ENCODE measurements at places on chromosomes 6 and 20.
A peak's percentile ranks its signal among the peaks of the same experiment; 100 is the strongest.

DNA sequence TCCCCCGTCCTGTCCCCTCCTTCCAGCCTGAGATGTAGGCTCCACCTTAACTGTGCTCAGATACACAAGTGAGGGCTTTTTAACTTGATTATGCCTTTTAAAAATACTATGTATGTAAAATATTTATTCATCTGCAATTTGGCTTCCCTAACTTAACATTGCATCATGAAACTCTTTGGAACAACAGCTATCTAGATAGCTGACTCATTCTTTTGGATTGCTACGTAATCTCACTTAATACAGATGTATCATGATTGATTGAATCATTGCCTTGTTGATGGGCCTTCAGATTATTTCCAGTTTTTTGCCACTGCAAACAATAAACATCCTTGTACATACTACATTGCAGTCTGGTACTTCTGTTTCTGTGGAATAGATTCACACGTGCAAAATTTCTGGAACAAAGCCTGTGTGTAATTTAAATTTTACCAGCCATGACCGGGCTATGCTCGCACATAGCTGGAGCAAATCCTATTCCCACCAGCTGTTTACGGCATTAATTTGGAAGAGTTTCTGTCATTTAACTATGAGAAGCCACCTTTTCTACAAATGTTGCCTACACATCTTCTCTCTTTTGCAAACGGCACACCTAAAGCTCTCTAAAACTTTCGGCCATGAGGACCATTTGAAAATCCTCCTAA, 6.5 kb downstream of the PRND start:
- peak; percentile 29 for DNase-seq

DNA sequence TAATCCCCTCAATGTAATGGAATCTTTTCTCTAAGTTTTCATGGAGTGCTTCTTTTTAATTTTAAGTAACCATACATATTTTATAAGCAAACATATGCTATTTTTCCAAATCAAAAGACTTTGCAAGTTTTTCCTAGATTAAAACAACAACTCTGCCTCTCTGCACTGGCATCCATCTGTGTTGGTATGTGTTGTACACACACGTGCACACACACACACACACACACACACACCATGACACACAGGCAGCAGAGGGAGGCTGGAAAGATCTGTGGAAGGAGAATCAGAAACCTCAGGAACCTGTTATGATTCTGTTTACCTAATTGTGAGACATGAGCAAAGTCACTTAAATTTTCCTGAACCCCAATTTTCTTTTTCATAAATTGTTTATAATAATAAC, 295.0 kb upstream of the PRDM1 start:
- DNase-seq: no peak

GRCh38 chr6:72890671-72891070, 268.8 kb downstream of the KCNQ5 start:
- DNase-seq: no peak

GRCh38 chr6:111080698-111081097, 6.6 kb upstream of the SLC16A10 start:
- no peak for DNase-seq

- no peak for DNase-seq
These were observed 765.9 kb downstream of the BCKDHB start for GRCh38 chr6:80872199-80872950.

GRCh38 chr6:53845280-53846195, 50.7 kb downstream of the LRRC1 start:
- no peak for DNase-seq

DNA sequence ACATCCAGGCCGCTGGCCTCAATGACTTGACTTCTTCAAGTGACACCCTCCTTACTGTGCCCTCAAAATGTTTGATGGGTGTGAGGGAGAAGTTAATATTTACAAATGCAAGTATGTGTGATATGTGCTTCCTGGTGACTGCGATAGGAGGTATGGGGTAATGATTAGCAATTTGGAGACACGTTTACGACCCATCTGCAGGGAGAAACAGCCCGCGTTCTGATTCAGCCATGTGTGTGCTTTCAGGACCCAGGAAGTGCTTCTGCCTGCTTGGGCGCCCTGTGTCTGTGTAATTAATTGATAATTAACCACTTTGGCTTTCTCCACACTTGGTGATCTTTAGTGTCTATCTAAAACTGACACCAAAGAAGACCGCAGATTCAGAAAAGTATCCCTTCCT, 25.0 kb downstream of the SIRPA start:
- DNase-seq: no peak

- no peak for DNase-seq
These were observed 563.8 kb upstream of the MARCKS start for GRCh38 chr6:113293423-113293740.

DNA sequence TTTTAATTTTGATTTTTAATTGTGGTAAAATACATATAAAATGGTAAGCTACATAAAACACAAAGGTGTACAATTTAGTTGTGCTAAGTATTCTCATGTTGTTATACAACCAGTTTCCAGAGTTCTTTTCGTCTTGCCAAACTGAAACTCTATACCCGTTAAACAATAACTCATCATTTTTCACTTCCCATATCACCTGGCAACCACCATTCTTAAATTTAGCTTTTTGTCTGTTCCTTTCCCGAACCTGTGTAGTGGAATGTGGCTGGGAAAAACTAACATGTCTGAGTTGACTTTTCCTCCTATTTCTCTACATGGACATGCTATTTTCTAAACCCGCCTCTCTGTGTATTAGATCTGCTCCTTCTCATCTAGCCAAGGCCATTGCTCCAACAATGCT, 27.6 kb downstream of the RPRD1B start:
- no peak for DNase-seq

DNA sequence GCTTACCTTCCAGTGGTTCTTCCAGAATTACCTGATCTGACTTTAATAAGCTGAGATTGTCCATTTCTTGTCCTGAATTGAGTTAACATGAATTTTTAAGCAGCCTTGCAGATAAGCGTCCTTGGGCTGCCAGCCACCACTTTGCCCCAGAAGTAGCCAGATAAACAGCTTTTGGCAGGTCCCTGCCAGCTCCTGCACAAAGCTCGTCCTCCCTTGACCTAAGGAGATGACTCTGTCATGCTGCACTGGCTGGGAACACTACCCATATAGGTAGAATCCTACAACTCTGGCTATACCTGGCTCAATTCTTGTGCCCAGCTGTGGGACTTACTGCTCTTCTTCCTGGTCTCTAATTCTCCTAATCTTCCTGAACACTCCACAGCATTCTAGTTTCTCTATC, 39.6 kb upstream of the AAR2 start:
- no peak for DNase-seq

DNA sequence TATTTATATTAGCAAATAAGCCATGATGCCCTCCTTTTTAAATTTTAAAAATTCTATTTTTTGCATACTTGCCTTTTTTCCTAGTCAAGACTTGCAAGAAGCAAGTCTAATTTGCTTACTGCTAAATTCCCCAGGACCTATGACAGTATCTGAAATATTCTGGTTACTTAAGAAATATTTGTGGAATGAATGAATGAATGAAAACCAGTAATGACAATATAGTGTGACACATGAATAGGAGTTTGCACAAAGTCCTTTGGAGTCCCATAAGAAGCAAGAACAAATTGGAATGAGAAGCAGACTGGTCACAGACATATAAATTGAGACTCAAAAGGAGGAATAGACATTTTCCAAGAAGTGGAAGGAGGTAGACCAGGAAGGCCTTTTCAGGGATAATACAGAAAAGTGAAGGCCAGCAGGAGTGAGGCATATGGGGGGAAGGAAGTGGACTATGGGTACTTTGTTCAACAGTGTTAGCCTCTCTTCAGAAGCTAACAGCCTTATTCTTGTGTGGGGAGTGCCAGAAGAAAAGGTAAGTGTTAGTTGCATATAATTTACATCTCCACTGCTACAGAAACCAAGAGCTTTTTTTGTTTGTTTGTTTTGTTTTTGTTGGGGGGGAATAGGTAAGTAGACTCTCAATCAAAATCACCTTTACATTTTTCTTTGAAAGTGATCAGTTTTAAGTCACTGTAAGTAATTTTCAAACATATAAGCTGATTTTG, 93.6 kb upstream of the FAM184A start:
- no peak for DNase-seq

GRCh38 chr6:41636833-41637193, 1.5 kb upstream of the MDFI start:
- DNase-seq: no peak

GRCh38 chr20:23143098-23143497, 57.0 kb upstream of the CD93 start:
- DNase-seq: peak; percentile 95

DNA sequence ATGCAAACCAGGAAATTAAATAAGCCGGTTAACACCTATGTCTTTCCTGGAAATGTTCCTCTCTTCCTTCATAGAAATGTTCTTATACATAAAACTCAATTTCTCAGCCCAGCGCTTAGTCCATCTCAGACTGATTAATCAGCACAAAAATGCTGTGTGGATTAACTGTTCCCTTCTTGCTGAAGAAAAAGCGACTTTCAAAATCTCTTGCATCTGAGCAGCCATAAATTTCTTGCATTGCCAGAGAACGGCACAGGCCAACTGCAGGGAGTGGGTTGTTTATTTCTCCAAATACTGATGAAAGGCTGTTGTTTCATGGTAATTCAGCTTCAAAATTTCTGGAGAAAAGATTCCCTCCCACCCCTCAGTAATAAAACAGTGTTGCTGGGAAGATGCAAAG, 517.6 kb downstream of the BTBD3 start:
- no peak for DNase-seq

- DNase-seq: no peak
These were observed 231.9 kb downstream of the CLIC5 start for GRCh38 chr6:45783716-45784115.

GRCh38 chr6:129773304-129773703, 63.3 kb upstream of the ARHGAP18 start:
- no peak for DNase-seq

GRCh38 chr20:49979030-49979832, 3.5 kb upstream of the SNAI1 start:
- DNase-seq: peak; percentile 40

GRCh38 chr6:131135244-131136020, at the start of gene AKAP7:
AKAP7 (plus strand) TSS chr6:131135467; CDS start chr6:131135764, 297 bp downstream.
- peak; percentile 77 for DNase-seq

DNA sequence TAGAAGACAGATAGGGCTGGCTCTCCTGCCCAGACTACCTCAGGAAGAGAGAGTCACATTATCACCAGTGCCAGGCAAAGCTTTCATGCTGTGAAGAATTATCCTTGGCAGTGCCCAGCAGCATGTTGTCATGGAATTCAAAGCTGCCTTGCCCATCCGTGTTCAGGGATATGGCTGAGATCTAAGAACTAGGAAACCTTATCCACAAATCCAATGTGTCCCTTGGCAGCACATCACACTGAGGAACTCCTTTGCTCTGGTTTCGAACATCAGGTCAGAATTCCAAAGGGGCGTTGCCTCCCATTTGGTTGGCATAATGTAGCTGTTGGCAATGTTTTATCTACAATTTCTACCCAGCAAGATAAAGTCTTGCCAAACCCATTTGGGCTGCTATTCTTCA, 52.7 kb downstream of the ADGRF1 start:
- peak; percentile 66 for DNase-seq

GRCh38 chr6:131002661-131002980, 60.4 kb downstream of the EPB41L2 start:
- DNase-seq: no peak

GRCh38 chr6:722077-722524, 29.2 kb upstream of the EXOC2 start:
- peak; percentile 82 for DNase-seq

DNA sequence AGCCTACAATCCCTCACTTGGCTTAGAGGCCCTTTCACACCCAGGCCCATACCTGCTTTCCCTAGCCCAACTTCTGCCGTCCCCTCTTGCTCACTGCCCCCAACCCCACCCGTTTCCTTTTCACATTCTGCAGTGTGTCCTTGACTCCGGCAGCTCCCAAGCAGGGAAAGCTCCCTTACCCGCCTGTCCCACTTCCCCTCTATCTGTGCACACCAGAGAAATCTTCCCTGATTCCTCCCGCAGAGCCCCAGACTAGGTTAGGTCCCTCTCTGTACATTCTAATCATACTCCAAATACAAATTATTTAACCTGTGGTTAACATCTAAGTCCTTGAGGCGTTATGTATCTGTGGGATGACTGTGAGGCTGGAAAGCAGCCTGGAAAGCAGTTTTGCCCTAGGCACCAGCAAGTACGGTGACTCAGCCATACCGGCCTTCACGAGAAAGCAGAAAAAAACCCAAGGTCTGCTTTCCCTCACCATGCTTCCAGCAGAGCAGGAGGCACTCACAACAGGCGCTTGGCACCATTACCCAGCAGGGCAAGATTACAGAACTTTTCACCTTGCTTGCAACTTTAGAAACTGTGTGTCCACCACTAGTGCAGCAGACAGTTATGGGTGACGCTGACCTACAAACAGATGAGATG, 22.3 kb downstream of the ELOVL5 start:
- DNase-seq: peak; percentile 98

DNA sequence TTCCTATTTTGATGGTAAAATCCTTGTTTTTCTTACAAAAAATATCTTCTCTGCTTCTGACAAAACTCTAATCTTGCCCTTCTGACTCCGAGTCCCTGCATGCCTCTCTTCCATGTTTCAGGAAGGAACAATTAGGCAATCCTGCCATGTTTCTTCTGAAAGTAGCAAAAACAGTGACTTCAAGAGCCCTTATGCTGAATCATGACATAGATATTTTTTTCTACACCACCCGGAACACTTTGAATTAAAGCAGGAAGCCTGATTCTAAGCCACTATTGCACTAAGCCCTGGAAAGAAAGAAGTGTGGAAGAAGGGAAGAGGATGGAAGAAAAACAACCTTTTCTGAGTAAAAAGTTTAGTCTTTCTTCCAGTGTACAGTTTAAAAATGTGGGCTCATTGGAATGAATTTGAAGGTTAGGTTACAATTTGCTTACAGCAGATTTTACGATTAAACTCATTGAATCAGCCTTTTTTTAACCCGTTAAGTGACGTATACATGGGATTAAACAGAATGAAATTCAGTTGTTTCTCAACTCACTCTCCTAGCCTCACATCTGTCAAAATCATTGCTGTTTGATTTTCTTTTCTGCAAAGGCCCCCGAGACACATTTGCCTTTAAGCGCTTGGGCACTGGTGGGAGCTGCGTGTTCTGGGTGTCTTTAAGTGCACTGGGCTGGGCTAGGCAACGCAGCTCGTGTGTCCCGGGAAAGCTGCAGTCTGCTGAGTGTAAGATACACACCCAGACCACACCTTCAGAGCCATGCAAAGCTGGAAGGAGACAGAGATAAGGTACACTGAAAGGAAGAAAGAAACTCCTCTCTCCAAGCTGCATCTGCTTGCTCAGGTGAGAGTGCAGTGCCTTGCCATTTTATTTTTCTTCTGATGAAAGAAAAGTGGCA, 159.4 kb upstream of the CITED2 start:
- DNase-seq: peak; percentile 83

DNA sequence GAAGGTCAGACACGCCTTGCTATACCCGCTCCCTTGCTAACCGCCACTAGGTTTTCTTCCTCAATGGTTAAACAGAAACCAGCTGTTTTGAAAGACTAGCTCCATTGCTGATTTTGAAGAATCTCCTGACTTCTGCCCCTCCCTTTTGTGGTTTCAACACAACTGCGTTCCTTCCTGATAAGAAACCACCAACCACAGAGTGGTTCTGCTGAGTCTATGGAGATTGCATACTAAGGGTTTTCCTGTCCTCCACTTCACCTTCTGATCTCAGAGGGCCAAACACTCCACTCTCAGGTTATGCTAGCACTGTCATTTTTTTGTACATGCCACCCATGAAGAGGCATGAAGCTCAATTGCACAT, 207.9 kb downstream of the MYLK4 start:
- peak; percentile 96 for DNase-seq

GRCh38 chr6:85364344-85364743, 85.5 kb upstream of the NT5E start:
- peak; percentile 92 for DNase-seq
